Activated CD4-positive, alpha-beta T cell treated with anti-CD3 and anti-CD28 coated beads, Interleukin-2, amount 50 U/mL, for 16 hours (primary cell): ENCODE measurements at places on chromosomes 4 and X.

- DNase-seq: no peak
Observed at GRCh38 chr4:99310389-99310788, 10.8 kb downstream of the ADH1B start.

DNA sequence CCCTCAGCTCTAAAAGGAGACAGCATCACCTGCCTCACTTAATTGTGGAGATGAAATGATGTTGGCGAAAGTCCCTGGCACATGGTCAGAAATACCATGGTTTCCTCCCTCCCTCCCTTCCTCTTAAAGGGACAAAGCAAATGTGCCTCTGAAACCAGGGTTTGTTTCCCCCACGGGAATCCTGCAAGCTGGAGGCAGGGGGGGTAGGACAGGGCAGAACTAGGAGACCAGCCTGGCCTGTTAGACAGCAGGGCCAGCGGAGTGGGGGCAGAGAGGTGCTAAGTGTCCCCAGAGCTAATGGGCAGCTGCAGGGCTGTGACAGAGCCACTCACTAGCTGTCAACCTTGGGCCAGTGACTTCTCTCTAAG lies 5.7 kb downstream of the RTL5 start:
- no peak for DNase-seq

- DNase-seq: no peak
Observed at GRCh38 chr4:71550220-71551165, 211.7 kb downstream of the SLC4A4 start.

DNA sequence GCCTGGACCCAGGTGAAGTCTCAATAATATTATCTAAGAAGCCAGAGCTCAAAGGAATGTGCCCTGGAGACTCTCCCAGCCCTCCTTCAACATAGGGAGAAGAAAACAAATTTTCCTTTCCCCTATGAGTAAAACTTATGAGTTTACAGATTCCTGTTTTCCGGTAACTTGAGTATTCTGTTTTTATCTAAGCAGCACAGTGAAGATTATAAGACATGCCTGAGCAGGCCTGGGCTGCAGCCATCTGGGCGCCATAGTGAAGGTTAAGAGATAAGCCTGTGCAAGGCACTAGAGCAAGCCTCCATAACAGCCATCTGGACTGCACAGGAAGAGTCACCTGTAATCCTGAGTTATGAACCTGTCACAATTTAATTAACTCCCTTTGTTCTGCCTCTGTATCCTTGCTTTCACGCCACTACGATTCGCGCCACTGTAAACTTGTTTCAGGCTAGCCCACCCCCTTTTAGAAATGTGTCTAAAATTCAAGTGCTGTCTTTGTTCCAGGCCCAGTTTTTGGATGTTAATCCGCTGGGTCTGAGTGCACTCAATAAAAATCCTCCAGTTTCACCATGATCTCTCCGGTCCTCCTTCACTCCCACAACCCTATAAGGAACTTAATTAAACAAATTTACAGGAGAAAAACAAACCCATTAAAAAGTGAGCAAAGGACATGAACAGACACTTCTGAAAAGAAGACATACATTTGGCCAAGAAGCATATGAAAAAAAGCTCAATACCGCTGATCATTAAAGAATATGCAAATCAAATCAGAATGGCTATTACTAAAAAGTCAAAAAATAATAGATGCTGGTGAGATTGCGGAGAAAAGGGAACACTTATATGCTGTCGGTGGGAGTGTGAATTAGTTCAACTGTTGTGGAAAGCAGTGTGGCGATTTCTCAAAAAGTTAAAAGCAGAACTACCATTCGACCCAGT lies 189.5 kb downstream of the APBB2 start:
- DNase-seq: no peak

- peak; percentile 2 for DNase-seq
Observed at GRCh38 chr4:138576684-138577083, 334.5 kb upstream of the SLC7A11 start.
